ENCODE measurements at places on chromosomes 6 and 20. TPM values are rescaled to one million over a fixed set of nuclear protein-coding genes. Genes with fewer than 3 reads are reported as not detected.

The B3GAT2 gene
- not detected for total RNA-seq

The OPN5 gene
- total RNA-seq = not detected

The RREB1 gene
- total RNA-seq = 43.0 TPM

The RAET1L gene
- total RNA-seq = not detected

The DACT2 gene
- not detected for total RNA-seq

The FBXO9 gene
- total RNA-seq = 136 TPM

The IRAK1BP1 gene
- total RNA-seq = 3.2 TPM

The FAM8A1 gene
- 20.2 TPM for total RNA-seq

The SAMHD1 gene
- total RNA-seq = 216 TPM

The OTOR gene
- not detected for total RNA-seq

The MCCD1 gene
- not detected for total RNA-seq

The ARG1 gene
- not detected for total RNA-seq

The UBE2C gene
- total RNA-seq = 0.61 TPM

The KCNK16 gene
- total RNA-seq = not detected

The NRN1 gene
- 0.49 TPM for total RNA-seq

The GRM1 gene
- not detected for total RNA-seq

The TAB2 gene
- 108 TPM for total RNA-seq

The MEI4 gene
- total RNA-seq = not detected

The RPS6KA2 gene
- 10.6 TPM for total RNA-seq

The IMPG1 gene
- not detected for total RNA-seq

The SIRPA gene
- 2.4 TPM for total RNA-seq

The ESR1 gene
- 6.8 TPM for total RNA-seq

The PLN gene
- not detected for total RNA-seq

The FABP7 gene
- not detected for total RNA-seq

The UNC5CL gene
- 6.4 TPM for total RNA-seq

The CTAGE9 gene
- not detected for total RNA-seq
